ENCODE measurements at places on chromosomes 2 and 18. TPM values are rescaled to one million over a fixed set of nuclear protein-coding genes. Genes with fewer than 3 reads are reported as not detected.
A peak's percentile ranks its signal among the peaks of the same experiment; 100 is the strongest.

The KCNE4 gene
- total RNA-seq = 9.0 TPM

DNA sequence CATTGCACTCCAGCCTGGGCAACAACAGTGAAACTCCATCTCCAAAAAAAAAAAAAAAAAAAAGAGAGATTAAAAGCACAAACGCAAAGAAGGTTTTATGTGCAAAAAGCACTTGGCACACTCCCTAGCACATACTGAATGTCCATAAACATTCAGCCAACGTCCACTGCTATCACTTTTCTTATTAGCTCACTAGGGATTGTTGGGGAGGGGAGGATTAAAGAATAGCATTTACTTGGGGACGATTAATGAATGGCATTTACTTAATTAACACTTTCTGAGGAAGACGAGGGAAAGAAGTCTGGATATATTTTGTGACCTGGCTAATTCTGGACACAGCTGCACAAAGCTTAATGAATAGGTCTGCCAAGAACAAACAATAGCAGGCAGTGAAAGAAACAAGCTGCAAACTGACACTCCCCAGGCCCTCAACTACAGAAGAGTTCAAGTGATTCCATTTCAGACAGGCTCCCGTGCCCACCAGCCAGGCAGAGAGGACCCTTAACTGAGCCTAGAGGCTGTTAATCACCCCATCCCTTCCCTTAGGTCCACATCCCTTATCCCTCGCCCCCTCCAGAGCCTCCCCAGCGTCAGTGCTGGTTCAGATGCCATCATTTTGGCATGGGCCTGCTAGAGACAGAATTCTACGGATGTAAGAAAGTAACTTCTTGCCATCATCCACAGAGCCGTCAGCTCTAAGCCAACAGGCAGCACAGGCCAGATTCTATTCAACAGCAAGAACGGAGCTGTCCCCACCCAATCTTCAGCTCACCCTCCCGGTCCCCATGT, 7.4 kb downstream of the CYB5A start:
- H3K27me3 ChIP-seq = no peaks in the 10 kb centered on the region
- peaks cover 41% of the 10 kb centered on the region for H3K4me1 ChIP-seq
- H3K27ac ChIP-seq = peak overlapping the region; percentile 43
- no peak overlapping the region for H3K4me3 ChIP-seq
- no peak for DNase-seq

The CCDC141 gene
- 3.9 TPM for total RNA-seq

The MBD1 gene
- total RNA-seq = 93.0 TPM

GRCh38 chr2:1743396-1744150, 742 bp downstream of the PXDN start:
- DNase-seq = no peak
- no peaks in the 10 kb centered on the region for H3K27me3 ChIP-seq
- H3K4me3 ChIP-seq = peak overlapping the region; percentile 72
